ENCODE measurements at places on chromosomes 1 and 21.

- DNase-seq, result no peak
Measured at GRCh38 chr1:101267082-101267481, 30.3 kb downstream of the S1PR1 start.

- DNase-seq, result no peak
Measured at GRCh38 chr1:232352366-232352765, 277.6 kb downstream of the SIPA1L2 start.

- DNase-seq, result no peak
Measured at GRCh38 chr1:15749399-15750291, 7.3 kb downstream of the TMEM82 start.

DNA sequence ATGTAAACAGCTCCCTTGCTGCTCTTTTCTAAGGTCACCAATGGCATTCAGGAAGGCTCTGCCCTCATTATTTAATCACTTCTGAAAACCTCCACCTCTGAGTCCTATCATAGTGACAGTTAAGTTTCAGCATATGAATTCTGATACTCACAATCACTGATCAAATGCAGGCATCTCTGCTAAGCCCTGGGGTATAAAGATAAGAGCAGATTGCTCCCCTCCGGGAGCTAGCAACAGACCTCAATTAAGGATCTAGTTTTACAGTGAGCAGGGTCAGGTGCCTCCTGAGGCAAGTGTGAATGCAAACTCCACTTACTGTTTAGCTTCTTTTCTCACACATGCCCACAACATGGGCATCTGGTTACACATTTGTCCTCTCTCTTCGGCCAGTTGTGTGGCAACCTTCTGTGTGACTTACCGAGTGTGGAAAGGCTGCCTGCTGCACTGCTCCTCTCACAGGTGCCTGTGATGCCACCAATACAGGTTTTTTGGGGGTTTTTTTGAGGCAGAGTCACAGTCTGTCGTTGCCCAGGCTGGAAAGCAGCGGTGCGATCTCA is 15.0 kb downstream of the IL10RB start:
- no peak for DNase-seq

DNA sequence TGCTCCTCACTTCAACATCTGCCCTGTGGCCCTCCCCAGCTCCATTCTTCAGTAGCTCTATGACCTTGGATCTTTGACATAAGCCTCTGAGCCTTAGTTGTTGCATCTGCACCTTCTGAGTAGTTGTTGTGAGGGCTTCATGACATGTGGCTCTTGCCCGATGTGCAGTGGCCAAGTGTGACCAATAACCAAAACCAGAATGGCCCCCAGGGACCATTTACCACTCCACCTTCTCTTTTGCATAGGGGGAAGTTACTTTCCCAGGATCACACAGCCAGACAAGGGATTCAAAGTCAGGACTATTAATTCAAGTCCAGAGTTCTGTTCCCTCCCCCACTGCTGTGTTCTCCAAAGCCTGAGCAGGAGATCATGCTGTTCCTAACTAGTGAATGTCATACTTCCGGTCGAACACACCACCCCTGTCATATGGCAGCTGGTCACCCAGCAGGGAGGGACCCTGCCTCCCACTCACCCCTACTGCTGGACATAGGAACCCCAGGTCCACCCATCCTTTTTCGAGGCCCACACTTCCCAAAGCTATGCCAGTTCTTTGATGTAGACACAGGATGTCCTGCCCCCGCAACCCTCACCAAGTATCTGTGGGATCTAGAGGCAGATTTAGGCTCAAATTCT is 4.0 kb downstream of the FGR start:
- no peak for DNase-seq

- no peak for DNase-seq
Measured at GRCh38 chr1:84686223-84686622, 4.0 kb downstream of the SSX2IP start.

- DNase-seq, result no peak
Measured at GRCh38 chr1:36772647-36773495, 261.4 kb downstream of the GRIK3 start.

DNA sequence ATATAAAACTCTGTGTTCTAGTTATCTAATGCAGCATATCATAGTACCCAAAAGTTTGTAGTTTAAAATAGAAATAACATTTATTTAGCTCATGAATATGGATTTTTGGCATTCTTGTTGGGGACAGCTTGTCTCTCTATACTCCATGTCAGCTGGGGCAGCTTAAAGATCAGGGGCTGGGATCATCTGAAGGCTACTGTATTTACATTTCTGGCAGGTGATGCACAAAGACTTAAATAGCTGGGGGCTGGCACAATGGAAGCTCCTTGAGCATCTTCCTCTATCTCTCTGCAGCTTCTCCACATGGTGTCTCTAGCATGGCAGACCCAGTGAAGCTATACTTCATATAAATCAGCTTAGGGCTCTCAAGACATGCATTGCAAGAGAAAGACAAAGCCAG is 55.6 kb upstream of the DAB1 start:
- no peak for DNase-seq

DNA sequence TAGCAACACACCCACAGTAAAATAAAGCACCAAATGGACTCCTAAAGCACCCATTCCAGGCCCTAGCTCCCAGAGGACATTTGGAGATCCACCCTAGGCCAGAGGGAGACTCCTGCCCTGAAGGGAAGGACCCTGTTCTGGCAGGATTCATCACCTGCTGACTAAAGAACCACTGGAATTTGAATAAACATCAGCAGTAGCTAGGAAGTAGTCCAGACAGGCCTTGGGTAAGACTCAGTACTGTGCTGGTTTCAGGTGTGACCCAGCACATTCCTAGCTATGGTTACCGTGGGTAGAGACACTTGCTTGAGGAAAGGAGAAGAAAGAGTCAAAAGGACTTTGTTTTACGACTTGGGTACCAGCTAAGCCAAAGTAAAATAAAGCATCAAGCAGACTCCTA is 92.7 kb upstream of the LRRC7 start:
- no peak for DNase-seq

DNA sequence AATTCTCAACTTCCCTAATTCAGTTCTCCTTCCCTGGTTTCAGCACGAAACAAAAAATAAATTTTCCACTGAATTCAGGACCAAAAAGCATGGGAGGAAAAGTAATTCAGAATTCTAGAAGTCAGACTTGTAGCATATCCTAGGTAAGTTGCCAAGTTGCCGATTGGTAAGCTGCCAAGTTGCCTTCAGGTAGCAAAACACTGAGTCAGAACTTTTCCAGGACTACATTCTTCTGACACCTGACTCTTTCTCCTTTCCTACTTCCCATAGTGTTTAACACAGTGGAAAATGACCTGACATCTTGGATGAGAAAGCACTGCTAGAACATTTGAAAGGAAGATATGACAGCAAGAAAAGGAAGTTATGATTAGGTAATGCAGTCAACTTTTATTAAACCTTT is 322.8 kb downstream of the SPATA17 start:
- no peak for DNase-seq
